Skeletal muscle cell (primary cell): ENCODE measurements at places on chromosomes 7 and 10.

GRCh38 chr7:143494622-143495021, 16.9 kb downstream of the TAS2R41 start:
- DNase-seq: no peak

- no peak for DNase-seq
Observed at GRCh38 chr7:105032553-105033214, 18.7 kb downstream of the KMT2E start.

GRCh38 chr7:116689790-116690259, 17.8 kb downstream of the MET start:
- no peak for DNase-seq

- no peak for DNase-seq
Observed at GRCh38 chr10:75887992-75888680, 456.7 kb downstream of the LRMDA start.

DNA sequence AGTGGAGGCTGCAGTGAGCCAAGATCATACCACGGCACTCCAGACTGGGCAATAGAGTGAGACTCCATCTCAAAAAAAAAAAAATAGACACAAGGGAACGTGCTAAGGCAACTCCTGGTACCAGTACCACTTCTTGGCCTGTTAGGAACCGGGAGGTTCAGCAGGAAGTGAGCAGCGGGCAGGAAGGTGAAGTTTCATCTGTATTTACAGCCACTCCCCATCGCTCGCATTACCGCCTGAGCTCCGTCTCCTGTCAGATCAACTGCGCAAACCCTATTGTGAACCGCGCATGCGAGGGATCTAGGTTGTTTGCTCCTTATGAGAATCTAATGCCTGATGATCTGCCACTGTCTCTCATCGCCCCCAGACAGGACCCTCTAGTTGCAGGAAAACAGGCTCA, 69.9 kb upstream of the FOXK1 start:
- DNase-seq: no peak

GRCh38 chr10:116186273-116186672, 86.7 kb downstream of the GFRA1 start:
- DNase-seq: no peak

DNA sequence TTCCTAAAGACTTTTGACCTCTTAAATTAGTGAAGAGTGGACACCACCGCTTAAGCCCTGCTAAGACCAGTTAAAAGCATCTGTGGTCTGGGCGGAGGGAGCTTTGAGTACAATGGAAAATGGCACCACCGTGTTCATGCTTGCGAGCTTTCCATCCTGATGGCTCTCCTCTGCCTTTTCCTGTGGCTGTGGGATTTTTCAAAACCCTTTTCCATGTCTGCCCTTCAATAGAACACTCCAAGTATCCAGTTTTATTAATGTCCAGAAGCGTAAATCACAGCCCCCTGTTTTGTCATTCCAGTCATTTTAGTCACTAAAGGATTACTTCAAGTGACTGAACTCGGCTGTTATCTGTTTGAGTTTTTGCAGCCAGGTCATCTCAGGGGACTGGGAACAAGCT, 181.8 kb downstream of the MGMT start:
- no peak for DNase-seq

DNA sequence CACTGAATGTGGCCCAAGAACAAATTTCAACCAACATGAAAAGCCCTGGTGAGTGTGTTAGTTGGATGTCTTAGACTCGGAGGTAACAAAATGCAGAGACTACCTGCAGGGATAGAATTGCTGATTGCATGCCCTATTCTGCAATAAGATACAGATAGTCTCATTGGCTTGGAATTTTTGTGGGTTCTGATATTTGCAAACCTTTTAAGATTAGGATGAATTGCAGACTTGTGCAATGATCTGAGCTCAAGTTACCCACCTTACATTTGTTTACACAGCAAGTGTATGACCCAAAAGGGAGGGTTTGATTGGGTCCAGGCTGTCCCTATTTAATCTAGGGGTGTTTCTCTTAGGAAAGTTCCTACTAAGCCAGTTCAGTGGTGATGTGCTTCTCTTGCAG, 45.4 kb downstream of the GPR37 start:
- no peak for DNase-seq

DNA sequence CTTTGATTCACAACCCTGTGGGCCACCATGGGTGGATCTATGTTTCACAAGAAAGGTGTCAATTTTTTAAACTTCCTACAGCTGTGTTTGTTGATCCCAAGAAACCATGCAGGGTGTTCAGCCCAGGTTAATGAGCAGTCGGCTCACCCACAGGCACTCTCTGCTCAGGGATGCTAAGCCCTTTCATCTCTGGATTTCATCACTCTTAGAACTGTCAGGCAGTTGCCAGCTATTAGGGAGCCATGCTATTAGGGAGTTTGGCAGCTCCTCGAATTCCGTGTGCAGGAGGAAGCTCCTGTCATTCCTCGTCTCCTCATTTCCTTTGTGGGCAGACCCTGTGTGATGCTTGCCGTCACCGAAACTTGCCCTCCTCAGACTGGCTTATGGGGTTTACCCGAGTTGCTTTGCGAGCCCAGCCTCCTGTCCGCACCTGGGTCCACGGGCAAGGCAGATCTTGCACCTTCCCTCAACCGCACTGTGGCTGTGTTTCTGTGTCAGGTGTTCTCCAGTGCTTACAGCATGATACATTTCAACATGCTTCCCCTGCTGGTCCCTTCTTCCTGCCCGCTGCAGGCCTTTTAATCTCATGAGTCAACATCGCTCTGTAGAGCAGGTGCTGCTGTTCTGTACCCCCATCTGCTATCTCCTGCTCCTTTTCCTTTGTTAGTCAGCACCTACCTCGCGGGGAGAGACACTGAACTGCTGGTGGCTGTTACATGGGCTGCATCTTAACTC, 509.8 kb downstream of the SUGCT start:
- no peak for DNase-seq

- no peak for DNase-seq
Observed at GRCh38 chr10:48472501-48473069, 132.3 kb downstream of the ARHGAP22 start.

GRCh38 chr10:75726522-75727483, 295.4 kb downstream of the LRMDA start:
- no peak for DNase-seq

DNA sequence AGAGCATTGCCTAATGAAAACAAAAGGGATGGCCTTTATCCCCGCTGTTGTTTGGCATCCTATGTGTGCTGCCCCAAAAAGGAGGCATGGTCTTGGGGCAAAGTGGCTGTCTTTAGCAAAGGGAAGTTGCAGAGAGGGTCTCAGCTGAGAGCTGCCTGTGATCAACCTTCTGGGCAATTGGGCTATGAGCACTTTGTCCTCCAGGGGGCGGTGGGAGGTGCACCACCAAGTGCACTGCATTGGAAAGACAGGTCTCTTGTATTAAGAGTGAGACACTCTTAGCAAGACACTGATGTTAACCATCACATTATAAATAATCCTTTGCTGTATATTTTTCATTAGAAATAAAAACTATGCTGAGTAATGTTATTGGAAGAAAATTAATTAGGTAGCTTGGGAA, 314.8 kb downstream of the POM121L12 start:
- no peak for DNase-seq

DNA sequence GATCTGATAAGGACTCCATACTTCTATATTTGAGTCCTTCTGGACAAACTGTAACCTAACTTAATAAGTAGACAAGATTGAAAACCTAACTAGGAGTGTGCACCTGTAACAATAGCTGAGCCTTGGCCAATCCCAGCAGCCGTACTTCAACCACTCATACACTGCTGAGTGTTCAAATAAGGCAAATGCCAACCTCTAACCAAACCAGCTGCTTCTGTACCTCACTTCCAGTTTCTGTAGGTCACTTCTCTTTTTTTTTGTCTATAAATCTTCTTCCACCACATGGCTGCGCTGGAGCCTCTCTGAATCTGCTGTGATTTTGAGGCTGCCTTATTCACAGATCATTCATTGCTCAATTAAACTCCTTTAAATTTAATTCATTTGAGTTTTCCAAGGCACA, 753.2 kb downstream of the DNAJB9 start:
- no peak for DNase-seq

DNA sequence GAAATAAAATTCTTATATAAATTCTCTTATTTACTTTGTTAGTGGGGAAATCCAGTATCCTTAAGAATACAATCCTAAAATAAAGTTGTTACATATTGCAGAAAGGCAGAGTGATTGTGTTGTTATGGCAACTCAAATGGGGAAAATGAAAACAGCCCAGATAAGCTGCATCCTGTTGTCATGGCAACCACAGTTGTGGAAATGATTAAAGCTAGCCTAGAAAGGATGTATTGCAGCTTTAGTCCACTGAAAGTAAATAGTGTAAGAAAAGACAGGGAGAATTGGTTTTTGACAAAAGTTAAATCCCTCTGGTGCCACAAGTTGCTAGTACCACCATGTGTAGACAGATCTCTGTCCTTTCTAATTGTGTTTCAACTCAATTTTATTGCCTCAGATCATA, 43.2 kb downstream of the BTRC start:
- DNase-seq: no peak

DNA sequence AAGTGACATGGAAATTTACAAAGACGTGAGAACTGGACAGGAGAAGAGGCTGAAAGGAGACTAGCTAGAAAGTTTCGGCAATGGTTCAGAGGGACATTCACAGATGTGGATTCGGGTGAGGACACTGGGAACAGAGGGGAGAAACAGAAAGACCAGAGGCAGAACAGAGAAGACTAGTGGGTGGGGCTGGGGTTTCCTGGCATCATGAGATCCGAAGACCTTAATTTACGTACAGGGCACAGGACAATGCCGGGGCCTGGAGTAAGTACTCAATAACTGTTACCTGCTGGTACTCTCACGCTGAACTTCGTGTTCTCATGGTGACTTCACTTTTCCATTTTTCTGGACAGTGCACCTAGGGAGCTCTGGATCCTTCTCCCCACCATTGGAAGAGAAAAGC, 53.5 kb downstream of the VOPP1 start:
- DNase-seq: no peak

- peak; percentile 76 for DNase-seq
Observed at GRCh38 chr10:77524281-77524711, 113.3 kb downstream of the KCNMA1 start.

- peak; percentile 84 for DNase-seq
Observed at GRCh38 chr7:70042533-70042932, 444.3 kb downstream of the AUTS2 start.
